ENCODE measurements at places on chromosomes 4 and X. TPM values are rescaled to one million over a fixed set of nuclear protein-coding genes. Genes with fewer than 3 reads are reported as not detected.

- no peak for DNase-seq
Measured at GRCh38 chrX:11342673-11343072, 49.5 kb downstream of the AMELX start.

UGT2A1 gene
- not detected for total RNA-seq

DNA sequence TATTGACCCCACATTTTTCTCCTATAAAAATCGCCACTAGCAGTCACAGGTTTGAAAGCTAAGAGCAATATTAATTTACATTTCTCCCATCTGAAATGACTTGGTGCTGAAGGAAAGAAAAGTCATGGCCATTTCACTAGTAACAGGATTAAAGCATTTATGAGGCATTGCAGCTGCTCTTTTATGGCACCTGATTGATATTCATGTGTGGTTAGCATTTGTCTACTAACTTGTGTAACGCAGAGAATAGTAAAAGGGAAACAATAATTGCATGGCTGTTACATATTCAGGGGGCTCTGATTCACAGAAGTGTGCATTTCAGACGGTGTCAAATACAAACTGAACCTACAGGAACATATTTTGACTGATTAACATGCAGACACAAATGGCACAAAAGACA, 5.2 kb downstream of the PCDH19 start:
- DNase-seq: no peak

DNA sequence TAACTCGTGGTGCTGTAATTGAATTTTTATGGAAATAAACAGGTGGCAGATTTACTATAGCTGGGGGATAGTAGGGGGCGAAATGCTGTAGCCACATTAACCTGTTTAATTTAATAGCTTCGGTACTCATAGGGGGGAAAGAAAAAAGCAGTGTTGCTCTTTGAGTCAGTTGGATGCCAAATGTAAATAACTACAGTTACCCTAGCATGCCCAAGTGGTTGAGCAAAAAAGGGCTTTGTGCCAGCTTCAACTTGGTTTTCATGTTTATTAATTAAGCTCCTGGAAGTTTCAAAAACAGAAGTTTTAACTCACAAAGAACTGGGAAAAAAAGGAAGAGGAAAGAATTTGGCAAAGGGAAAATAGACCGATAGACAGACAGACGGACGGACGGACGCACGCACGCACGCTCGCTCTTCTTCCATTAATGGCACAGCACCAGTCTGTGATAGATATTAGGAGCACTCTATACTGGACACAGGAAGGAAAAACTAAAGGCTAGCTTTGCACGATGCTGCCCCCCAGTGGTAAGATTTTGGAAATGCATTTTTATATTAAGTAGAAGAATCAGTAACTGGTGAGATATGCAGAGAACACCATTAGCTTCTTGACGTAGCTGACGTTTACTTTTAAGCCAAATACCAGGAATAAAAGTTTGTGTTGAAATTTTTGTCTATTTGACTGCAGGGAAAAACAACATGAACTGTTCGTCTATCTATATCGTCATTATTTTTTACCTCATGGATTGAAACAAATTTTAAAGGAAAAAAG, 151.8 kb downstream of the SLC7A11 start:
- DNase-seq: peak; percentile 28

NR0B1 gene
- not detected for total RNA-seq

DNA sequence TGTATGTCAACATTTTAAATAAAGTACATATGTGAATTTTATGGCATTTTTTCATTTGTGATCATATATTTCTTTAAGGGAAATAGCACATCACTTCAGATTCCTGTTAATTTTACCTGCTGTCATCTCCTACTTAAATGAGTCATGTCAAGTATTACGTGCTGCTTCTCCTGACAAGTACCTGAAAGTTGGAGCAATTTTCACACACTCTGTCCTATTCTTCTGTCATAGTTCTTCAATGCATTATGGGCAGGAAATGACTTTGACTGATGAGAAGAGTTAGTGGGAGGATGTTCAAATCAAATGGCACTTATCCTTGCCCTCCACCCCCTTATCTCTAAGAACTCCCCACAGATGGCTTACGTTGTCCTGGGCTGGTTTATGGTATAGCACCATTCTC, 64.2 kb upstream of the SYTL5 start:
- DNase-seq: no peak

GRCh38 chr4:111510535-111510934, 634.7 kb upstream of the FAM241A start:
- DNase-seq: no peak

DNA sequence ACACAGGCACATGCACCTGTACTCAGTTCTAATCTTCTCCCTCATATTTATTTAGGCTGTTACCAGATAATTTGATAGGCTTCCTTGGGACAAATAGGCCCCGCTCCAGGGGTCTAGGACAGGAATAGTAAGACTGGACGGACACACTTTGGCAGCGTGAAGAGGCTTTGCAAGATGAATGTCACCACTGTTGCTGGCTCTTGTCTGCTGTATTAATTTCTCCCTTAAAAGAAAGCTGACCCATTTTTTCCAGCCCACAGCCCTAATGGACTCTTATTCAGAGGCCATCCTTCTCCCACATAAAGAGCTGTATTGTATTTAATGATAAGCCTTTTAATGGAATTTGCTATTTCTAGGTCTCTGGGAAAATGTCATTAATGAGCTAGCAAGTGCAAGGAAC, 18.0 kb downstream of the FAM184B start:
- no peak for DNase-seq

- no peak for DNase-seq
Measured at GRCh38 chr4:8534611-8535010, 45.6 kb upstream of the GPR78 start.

DNA sequence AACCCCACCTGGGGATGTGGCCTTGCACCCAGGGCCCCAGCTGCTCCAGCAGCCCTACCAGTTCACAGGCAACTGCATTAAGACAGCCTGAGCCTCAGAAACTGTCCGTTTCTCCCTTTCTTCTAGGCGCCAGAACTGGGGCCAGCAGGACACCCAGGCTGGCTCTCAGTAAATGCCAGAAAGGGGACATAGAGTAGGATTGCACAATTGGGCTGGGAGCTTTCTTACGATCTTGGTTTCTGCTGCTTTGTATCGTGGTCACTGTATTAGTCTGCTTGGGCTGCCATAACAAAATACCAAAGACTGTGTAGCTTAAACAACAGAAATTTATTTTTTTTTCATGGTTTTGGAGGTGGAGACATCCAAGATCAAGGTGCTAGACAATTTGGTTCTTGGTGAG, 48.4 kb downstream of the NALF2 start:
- DNase-seq: no peak

DNA sequence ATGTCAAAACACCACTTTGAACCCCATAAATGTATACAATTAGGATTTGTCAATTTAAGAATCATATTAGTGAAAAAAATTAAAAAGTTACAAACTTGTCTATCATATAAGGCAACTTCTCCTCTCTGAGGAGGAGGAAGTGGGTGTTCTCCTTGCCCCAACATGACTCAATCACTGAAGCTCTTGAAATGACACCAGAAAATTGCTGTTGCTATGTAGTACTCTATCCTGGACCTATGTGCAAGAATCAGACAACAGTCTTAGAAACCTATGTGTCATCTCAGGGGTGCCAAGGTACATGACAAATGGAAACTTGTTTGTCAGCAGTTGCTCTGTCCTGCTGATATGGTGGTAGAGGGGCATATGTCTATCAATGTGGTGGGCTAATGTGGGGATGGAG, 47.7 kb downstream of the HMGB3 start:
- no peak for DNase-seq

DNA sequence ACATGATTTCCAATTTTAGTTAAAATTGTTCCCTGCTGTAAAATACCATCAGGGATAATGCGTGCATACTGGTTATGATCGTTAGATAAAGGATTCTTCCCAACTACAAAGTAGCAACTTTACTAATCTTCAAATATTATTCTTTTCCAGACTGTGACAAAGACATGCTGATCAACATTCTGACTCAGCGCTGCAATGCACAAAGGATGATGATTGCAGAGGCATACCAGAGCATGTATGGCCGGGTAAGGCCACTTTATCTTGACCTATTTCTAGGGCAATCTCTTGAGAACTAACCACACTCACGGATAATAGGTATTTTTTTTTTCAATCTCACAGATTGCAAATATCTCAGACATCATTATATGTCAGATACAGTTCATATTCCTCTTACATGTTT, 47.0 kb downstream of the ANXA10 start:
- DNase-seq: no peak

IL3RA gene
- total RNA-seq: 7.4 TPM

STBD1 gene
- 7.3 TPM for total RNA-seq

CPLX1 gene
- 2.6 TPM for total RNA-seq

GPAT3 gene
- 5.1 TPM for total RNA-seq

DNA sequence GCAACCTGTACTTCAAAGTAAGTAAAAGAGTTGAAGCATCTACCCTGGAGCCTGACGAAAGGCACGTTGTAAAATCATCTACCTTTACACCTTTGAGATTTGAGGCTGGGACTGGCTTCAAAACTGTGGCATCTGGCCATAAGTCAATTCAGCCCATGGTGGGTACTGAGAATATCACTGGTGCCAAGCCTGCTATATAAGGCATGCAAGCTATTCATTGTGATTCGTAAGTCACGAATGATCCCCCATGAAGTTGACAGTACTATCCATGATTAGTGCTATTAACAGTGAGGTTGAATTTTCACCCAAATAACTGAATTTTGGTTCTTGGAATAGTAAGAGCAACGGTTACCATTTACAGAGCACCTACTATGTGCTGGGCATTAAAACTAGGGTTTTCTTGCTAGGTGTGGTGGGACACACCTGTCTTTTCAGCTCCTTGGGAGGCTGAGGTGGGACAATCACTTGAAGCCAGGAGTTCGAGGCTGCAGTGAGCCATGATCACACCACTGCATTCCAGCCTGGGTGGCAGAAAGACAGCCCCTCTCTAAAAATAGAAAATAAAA, 39.8 kb downstream of the IRF2 start:
- no peak for DNase-seq
